ENCODE measurements at places on chromosomes 6 and 20.

DNA sequence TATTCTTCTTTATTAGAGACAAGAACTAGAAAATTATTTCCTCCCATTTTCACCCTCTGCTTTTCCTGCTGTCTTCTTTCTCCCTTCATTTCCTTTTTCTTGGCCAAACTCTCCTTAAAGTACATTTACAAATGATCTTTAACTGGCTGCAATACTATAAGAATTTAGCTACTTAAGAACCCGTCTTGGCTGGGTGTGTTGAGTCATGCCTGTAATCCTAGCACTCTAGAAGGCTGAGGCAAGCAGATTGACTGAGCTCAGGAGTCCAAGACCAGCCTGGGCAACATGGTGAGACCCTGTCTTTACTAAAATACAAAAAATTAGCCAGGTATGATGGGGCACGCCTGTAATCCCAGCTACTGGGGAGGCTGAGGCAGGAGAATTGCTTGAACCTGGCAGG, 39.3 kb upstream of the SRPK1 start:
- no peak for DNase-seq

GRCh38 chr6:89110284-89110683, 7.6 kb downstream of the SRSF12 start:
- no peak for DNase-seq

DNA sequence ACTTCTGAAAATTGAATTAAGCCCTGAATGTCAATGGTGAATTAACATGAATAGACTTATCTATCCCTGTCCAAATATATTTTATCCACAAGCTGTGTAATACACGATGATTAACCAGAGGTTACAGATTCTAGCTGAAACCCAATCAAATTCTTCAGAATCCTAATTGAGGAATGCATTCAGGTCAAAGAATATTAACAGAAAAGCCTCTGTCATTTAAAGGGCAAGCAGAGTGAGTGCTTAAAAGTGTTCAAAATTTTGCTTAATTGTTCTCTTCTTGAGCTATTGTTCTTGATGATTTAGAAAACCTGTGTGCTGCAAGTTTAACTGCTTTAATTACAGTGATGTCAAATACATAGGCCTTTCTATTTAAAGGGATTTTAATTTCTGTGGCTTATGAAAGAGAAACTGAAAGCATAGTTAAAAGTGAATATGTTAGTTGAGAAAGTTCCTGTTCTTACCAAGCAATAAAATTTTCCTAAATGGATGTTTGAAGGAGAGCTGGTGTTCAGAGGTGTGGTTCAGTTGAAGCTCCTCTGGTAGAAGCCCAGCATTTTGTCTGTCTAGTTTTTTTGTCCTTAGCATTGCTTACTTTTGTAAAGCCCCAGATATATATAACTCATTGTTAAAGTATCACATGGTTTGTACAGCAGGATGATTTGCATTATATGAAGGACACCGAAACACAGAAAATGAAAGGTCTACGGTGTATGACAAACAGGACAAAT, 466.3 kb upstream of the PLCB4 start:
- no peak for DNase-seq

- no peak for DNase-seq
Measured at GRCh38 chr20:13525225-13525940, 113.3 kb downstream of the TASP1 start.

GRCh38 chr20:2065099-2065498, 36.5 kb upstream of the STK35 start:
- DNase-seq: no peak
